NCI-H226 (cell line): ENCODE measurements at places on chromosomes 3 and 15.

- DNase-seq, result no peak
These were observed 6.1 kb downstream of the ABTB1 start for GRCh38 chr3:127678611-127679533.

- peak; percentile 22 for DNase-seq
These were observed 9.3 kb downstream of the ARHGEF26 start for GRCh38 chr3:154130540-154130939.

GRCh38 chr3:103624271-103624670 is 1189.5 kb downstream of the ZPLD1 start:
- no peak for DNase-seq

GRCh38 chr3:12409684-12410596 is 74.3 kb upstream of the TSEN2 start:
- DNase-seq, result no peak

DNA sequence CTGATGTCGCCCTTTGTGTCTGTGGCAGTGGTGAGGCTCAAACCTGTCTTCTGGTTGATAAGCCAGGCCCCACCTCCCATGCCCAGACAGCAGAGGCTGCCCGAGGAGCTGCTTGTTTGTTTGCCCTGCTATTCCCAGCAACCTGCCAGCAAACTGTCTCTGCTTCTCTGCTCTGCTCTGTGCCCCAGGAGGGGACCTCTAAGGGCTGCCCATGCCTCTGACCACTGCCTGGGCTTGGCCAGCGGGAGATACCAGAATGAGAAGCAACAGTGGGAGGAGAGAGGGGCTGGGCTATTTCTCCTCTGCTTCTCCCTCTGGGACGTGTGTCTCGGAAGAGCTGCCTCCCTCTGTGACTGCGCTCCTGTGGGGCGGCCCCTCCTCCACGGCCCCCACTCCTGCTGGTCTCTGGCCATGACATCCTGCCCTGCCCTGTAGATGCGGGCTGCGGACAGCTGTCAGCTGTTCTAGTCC is 213.1 kb downstream of the RPLP1 start:
- DNase-seq, result no peak

- no peak for DNase-seq
These were observed 40.2 kb upstream of the UBE2E2 start for GRCh38 chr3:23162934-23163333.

- no peak for DNase-seq
These were observed 33.1 kb downstream of the HCLS1 start for GRCh38 chr3:121627622-121628021.

GRCh38 chr3:195549931-195550519 is 6.9 kb upstream of the PPP1R2 start:
- DNase-seq, result no peak

DNA sequence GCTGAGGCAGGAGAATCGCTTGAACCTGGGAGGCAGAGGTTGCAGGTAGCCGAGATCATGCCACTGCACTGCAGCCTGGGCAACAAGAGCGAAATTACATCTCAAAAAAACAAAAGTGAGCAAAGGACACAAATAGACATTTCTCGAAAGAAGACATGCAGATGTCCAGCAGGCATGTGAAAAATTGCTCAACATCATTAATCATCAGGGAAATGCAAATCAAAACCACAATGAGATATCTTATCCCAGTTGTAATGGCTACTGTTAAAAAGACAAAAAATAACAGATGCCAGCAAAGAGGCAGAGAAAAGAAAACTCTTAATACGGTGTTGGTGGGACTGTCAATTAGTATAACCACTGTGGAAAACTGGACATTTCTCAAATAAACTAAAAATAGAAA is 20.9 kb downstream of the ASB7 start:
- DNase-seq, result peak; percentile 50

GRCh38 chr3:187858041-187858440 is 112.8 kb upstream of the BCL6 start:
- DNase-seq, result no peak

- no peak for DNase-seq
These were observed 106.7 kb upstream of the SNRPN start for GRCh38 chr15:24848050-24848449.

- no peak for DNase-seq
These were observed 71.2 kb downstream of the RORA start for GRCh38 chr15:61157933-61158332.

DNA sequence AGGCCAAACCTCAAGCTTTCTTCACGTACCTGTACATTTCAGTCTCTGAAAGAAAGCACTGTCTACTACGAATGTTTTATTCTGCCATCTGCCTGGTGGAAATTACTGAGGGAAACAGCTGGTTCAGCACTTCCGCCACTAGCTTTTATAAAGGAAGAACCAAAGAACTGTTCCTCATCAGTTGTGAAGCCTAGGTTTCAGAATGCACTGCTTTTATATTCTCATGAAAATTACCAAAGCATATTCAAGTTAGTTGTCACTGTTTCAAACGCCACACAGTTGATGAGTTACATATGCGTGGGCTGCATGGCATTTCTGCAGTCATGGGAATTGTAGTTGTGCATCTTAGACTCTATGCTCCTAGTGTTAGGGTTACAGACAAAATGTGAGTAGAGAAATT is 21.5 kb upstream of the ZBTB38 start:
- DNase-seq, result no peak

- no peak for DNase-seq
These were observed 135.3 kb downstream of the FNDC3B start for GRCh38 chr3:172174513-172175253.

GRCh38 chr3:34858067-34858660 is 781.2 kb upstream of the ARPP21 start:
- no peak for DNase-seq

GRCh38 chr3:12962292-12962691 is 110.9 kb downstream of the IQSEC1 start:
- DNase-seq, result no peak

DNA sequence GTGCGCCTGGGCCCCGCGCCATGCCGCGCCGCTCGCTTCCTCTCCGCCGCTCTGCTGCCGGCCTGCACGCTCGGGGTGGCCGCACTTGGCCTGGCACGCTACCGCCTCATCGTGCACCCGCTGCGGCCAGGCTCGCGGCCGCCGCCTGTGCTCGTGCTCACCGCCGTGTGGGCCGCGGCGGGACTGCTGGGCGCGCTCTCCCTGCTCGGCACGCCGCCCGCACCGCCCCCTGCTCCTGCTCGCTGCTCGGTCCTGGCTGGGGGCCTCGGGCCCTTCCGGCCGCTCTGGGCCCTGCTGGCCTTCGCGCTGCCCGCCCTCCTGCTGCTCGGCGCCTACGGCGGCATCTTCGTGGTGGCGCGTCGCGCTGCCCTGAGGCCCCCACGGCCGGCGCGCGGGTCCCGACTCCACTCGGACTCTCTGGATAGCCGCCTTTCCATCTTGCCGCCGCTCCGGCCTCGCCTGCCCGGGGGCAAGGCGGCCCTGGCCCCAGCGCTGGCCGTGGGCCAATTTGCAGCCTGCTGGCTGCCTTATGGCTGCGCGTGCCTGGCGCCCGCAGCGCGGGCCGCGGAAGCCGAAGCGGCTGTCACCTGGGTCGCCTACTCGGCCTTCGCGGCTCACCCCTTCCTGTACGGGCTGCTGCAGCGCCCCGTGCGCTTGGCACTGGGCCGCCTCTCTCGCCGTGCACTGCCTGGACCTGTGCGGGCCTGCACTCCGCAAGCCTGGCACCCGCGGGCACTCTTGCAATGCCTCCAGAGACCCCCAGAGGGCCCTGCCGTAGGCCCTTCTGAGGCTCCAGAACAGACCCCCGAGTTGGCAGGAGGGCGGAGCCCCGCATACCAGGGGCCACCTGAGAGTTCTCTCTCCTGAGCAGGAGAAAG is 951 bp downstream of the GPR62 start:
- no peak for DNase-seq

DNA sequence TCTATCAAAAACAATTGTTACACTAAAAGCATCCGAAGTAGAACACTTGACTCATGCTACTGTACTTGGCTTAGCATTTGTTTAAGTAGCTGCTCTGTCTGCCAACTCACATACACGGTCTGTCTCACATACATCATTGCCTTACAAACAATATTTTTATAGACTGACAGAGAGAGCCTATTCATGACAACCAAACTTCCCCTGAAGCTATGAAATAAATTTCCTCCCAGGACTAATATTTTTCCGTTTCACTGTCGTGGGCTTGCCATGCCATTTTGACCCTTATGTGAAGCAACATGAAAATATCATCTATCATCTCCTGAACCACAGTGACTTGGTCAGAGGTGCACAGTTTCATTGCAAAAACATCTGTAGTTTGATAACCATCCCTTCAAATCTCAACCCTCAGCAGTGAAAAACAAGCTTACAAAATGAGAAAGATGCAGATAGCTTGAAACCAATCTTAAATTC is 66.5 kb upstream of the PYGO1 start:
- DNase-seq, result peak; percentile 45

- DNase-seq, result no peak
These were observed 97.0 kb upstream of the SNRPN start for GRCh38 chr15:24857763-24858162.

DNA sequence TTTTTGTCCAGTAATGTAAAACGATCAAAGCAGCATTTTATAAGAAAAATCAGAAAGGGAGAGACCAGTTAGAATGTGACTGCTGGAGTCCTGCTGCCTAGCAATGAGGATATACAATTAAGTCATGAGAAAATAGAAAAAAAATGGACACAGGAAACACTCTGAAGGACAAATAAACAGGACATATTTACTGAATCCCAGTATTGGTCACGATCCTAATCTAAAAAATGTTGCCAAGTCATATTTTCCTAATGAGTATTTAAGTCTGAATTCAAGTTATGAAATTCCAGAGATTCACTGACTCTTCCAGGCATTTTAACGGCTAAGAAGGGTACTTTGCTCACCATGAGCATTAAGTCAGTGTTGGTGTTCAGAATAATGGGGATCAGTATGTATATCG is 154.3 kb upstream of the CCDC54 start:
- peak; percentile 50 for DNase-seq

DNA sequence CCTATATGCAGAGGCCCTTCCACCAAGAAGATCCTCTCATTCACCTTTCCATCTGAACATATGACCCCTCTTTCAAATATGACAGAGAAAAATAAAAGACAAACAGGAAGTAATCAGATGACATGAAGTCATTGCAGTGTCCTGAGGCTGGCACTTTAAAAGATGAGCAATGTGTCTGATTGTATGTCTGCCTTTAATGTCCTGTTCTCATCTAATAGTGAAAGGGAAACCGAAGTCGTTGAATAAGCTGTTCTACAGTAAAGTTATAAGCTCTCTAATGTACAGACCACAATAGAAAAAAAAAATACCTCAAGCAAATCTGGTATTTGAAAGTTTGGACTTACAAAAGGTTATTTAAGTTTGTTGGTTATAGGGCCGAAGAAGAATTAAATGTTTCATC is 243.0 kb downstream of the CLSTN2 start:
- no peak for DNase-seq

- DNase-seq, result no peak
These were observed 666.0 kb upstream of the NR2F2 start for GRCh38 chr15:95664450-95664849.

DNA sequence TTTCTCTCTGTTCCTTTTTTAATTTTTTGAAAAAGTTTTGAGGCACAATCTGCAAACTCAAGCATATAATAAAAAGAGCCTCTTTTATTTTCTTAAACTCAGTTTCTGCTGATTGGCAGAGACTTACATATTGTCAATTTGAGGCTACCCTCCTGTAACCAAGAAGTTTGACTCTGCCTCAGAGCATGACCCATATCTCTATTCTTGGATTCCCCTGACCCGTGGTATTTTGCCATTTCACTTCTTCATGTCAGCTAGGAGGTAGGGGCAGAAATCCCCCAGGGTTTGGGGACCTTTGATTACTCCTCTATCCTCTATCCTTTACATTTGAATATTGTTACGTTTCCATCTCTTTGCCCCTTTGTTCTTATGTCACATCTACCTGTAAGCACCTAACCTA is 479.1 kb upstream of the ALCAM start:
- no peak for DNase-seq

- no peak for DNase-seq
These were observed 23.2 kb downstream of the SPTBN5 start for GRCh38 chr15:41870689-41871081.

- DNase-seq, result no peak
These were observed 5.5 kb upstream of the EPHA3 start for GRCh38 chr3:89101921-89102320.

- peak; percentile 34 for DNase-seq
These were observed 96.3 kb upstream of the ZBED2 start for GRCh38 chr3:111691293-111691909.

DNA sequence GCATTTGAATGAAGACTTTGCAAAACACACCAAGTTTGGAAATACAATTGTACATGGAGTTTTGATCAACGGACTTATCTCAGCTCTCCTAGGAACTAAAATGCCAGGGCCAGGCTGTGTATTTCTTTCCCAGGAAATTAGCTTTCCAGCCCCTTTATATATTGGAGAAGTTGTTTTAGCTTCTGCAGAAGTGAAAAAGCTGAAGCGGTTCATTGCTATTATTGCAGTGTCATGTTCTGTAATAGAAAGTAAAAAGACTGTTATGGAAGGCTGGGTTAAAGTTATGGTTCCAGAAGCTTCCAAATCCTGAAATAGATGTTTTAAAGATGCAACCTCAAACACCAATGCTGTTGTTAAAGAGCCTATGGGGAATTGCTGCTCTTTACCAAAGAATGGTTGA is 11.5 kb downstream of the HTD2 start:
- DNase-seq, result no peak

DNA sequence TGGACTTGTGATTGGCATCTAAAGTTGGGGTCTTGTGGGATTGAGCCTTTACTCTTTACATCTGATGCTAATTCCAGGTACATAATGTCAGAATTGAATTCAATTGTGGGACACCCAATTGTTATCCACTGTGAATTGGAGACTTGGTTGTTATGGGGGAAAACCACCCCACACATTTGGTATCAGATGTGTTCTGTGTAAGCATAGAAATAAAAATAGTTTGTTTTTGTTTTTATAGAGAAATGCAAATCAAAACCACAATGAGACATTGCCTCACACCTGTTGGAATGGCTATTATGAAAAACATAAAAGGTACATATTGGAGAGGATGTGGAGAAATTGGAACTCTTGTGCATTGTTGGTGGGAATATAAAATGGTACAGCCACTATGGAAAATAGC is 58.5 kb downstream of the CPA3 start:
- no peak for DNase-seq

GRCh38 chr15:69100821-69101220 is 59.6 kb upstream of the GLCE start:
- no peak for DNase-seq

GRCh38 chr15:61682891-61683735 is 377.1 kb downstream of the VPS13C start:
- no peak for DNase-seq

- no peak for DNase-seq
These were observed 616.9 kb downstream of the ZIC1 start for GRCh38 chr3:148026009-148026588.
